ENCODE measurements at places on chromosomes 5 and 9.

- peak; percentile 53 for DNase-seq
Observed at GRCh38 chr5:115262011-115262320, 711 bp downstream of the PGGT1B start.

DNA sequence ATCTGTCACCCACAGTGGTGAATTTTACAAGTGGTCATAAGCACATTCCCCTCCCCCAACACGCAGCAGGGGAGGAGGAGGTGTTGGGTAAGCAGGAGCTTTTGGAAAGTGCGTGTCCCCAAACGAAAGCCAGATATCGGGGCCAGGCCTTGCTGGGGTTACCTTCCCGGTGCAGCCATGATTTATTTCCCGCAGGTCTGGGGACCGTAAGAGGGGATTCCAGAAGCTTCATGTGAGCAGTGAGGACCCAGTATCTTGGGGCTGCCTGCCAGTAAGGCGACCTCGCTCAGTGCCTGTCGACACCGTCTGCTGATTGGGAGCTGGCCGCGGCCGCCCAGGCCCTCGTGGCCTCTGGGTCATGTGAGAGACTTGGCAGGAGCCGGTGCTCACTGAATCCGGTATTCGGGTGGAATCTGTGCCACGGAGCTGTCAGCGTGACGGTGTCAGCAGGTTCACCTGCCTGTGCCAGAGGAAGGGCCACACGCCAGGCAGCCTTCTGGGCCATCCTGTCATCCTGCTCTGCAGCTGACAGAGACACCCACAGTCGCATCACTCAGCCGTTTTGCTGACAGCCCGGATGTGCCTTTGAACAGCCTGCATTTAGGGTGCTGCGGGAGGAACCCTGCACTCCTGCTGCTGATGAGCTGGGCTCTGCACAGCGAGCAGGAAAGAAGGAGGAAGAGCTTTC, 37.3 kb downstream of the SEC61B start:
- no peak for DNase-seq

- DNase-seq: no peak
Observed at GRCh38 chr5:67696446-67696845, 499.8 kb upstream of the CD180 start.

- no peak for DNase-seq
Observed at GRCh38 chr5:76204713-76205112, 121.5 kb downstream of the SV2C start.

DNA sequence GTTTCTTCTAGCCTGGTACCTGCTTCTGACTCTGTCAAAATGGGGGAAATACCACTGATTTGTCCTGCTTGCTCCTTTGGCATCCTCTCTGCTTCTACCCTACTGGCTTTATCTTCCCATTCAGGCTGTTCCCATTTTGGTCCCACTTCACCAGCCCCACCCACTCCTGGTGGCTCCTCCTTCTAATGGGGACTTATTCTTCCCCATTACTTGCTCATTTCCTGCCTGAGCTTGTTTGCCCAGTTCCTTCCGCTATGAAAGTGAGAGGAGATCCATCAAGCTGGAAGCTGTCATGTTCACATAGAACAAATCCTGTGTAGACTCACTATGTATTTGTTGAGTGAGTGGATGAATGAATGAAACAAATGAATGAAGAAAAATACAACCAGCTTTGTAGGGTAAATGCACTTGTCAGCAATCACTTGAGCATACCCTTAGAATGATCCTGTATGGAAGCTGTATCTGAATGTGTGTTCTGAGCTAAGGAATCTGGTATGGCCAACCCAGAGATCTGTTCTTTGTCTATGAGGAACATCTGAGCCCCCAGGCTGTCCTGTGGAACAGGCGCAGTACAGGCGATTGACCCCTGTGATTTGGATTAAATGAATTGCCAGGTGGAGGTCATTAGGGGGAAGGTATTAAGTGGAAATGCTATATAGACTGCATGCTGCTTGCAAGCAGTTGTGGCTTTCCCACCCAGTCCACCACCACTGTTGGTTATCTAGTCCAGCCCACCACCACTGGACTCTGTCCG, 89.5 kb downstream of the APBA1 start:
- DNase-seq: peak; percentile 47

- DNase-seq: no peak
Observed at GRCh38 chr5:96530901-96531300, 97.9 kb upstream of the PCSK1 start.

GRCh38 chr5:179786861-179787260, 6.9 kb upstream of the LTC4S start:
- DNase-seq: no peak

GRCh38 chr9:108463932-108464606, 391.7 kb downstream of the ACTL7B start:
- no peak for DNase-seq

DNA sequence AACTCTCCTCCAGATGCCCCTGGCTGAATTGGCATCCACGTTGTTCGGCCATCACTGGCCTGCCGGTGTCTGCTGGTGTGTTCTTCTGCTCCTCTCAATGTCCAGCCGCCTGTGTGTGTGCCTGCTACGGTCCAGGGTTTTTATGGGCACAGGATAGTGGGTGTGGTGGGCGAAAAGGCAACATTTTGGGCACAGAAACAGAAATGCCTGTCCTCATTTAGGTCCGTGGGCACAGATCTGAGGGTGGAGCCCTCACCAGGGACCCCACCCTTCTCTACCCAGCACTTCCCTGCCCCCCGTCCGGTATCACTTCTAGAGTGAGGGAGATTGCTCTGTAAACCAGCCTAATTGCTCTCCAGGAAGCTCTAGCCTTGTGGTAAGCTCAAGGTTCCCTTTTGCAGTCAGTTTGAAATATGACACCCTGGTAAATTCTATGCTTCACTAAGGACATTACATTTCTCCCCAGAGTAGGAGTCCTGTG, 410.1 kb downstream of the MAT2B start:
- peak; percentile 99 for DNase-seq

DNA sequence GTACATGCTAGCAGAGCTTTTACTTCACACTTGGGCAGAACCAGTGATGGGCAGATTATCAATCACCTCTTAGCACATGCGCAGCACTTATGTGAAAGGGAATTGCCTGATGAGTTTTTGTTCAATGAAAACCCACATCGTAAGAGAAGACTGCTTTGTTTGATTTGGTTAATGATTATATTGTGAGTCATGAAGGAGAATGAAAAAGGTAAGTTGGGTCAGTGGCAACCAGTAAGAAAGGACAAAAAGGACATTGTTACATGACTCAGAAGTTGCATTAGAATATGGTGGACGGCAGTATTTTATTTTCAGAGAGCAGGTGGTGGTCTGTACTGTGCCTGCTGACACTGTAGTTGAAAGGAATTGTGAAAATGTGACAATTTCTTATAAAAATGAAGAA, 127.4 kb downstream of the AOPEP start:
- DNase-seq: no peak

DNA sequence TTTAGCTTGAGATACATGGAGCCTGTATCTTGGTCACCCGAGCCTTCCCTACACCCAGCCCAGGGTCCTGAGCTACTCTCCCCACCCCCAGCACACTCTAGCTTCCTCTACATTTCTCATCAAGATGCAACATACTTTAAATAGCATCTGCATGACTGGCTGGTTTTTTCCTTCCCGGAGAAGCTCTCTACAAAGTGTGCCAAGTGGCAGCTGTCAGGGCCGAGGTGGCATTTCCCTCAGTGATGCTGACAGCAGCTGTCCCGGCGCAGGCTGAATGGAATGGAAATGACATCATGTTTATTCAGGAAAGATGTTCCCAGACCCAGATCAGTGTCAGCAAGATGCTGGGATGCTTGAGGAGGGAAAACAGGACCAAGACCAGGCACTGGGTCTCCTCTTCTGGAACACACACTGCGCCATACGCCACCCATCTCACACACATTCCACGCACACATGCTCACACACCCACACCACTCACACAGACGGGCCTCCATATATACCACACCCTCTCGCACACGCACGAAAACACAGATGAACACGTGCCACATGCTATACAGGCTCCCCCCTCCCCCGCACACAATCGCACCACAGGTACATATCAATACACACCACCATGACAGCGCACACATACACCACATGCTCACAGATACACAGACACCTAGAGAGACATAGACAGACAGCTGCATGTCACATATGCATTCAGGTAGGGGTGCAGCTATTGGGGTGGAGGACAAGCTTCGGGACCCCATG, 67.8 kb downstream of the LHX2 start:
- no peak for DNase-seq

GRCh38 chr5:998246-999031, 10.2 kb upstream of the NKD2 start:
- no peak for DNase-seq

- no peak for DNase-seq
Observed at GRCh38 chr5:33685873-33686755, 205.7 kb downstream of the ADAMTS12 start.

DNA sequence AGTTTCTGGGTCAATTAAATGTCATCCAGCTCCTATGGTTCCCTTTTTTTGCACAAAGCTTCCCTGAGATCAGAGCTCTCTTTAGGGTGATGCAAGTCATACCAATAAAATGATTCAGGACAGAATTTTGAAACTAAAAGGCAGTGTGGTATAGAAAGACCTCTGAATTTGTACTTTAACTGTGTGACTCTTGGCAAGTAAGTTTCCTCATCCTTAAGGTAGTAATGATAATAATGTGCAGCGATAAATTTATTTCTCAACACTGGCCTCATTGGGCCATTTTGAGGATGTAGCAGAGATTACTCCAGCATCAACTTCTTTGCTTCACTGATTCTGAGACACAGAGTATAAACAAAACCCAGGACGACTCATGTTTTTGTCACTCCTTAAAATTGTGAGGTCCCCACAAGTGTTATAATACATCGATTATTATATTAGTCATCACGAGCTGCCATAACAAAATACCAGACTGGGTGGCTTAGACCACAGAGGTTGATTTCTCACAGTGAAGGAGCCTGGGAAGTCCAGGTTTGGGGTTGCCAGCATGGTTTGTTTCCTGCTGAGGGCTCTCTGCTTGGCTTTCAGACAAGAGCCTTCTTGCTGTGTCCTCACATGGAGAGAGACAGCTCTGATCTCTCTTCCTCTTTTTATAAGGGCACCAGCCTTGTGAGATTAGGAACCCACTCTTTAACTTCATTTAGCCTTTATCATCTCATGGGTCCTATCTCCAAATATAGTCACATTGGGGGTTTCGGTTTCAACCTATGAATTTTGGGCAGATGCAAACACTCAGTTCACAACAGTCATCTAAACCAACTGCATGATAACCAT, 293.0 kb downstream of the ZNF608 start:
- no peak for DNase-seq

- DNase-seq: no peak
Observed at GRCh38 chr5:176995896-176996767, 10.4 kb downstream of the UIMC1 start.

GRCh38 chr5:167945542-167946384, 345.7 kb upstream of the WWC1 start:
- DNase-seq: no peak

- no peak for DNase-seq
Observed at GRCh38 chr5:50595199-50595598, 71.2 kb upstream of the PARP8 start.

- no peak for DNase-seq
Observed at GRCh38 chr9:6968271-6968670, 210.5 kb downstream of the KDM4C start.

- no peak for DNase-seq
Observed at GRCh38 chr5:34627794-34628193, 28.3 kb upstream of the RAI14 start.

- DNase-seq: peak; percentile 88
Observed at GRCh38 chr5:34496701-34497469, 159.2 kb upstream of the RAI14 start.

DNA sequence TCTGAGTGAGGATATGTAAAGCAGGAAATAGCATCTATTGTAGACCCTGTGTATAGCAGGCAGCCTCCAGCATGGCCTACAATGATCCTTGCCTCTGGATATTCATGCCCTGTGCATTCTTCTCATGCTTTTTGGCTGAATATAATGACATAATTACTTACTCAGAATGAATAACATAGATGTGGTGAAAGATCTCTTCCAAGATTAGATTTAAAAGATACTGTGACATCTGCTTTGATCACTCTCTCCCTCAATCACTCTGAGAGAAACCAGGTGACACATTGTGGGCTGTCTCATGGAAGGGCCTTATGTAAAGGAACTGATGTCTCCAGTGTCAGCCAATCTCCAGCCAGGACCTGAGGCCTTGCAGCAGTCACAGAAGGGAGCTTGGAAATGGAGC, 376.7 kb downstream of the DNAH5 start:
- DNase-seq: no peak

DNA sequence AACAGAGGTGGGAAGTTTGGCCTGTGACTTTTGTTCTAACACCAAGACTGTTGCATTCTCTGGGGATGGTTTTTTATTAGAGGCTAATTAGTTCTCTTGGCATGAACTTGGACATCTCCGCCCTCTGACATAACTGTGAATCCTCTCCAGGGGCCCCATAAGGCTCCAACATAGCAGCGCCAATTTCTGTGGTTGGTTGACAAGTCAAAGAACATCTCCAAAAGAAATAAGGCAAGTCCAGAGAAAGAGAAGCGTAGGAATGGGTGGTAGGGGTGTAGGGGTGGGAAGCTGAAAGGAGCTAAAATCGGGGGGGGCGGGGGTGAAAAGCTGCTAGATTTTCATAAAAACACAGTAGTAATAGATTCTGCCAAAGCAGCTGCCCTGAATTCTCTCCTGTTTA, 81.0 kb upstream of the DAB2 start:
- DNase-seq: no peak

DNA sequence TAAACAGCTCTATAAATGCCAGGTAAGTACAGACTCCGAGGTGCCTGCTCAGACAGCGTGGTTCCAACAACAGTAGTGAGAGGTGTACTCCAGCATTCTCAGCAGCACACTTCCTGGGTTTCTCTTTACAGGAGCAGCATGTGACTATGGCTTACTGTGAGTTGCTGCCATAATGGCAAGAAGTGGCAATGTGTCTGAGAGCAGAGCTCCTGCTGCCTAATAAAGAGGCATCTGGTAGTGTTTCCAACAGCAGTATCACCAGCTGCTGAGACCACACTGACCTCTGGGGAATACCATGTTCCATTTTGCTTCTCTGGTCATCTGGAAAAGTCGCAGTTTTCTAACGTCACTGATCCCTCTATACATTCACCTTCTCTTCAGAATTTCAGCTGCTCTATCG, 398.2 kb downstream of the SLCO4C1 start:
- peak; percentile 97 for DNase-seq

- DNase-seq: no peak
Observed at GRCh38 chr5:75130818-75131349, 78.5 kb upstream of the GCNT4 start.

GRCh38 chr9:126036881-126037291, 289.7 kb downstream of the PBX3 start:
- DNase-seq: no peak

DNA sequence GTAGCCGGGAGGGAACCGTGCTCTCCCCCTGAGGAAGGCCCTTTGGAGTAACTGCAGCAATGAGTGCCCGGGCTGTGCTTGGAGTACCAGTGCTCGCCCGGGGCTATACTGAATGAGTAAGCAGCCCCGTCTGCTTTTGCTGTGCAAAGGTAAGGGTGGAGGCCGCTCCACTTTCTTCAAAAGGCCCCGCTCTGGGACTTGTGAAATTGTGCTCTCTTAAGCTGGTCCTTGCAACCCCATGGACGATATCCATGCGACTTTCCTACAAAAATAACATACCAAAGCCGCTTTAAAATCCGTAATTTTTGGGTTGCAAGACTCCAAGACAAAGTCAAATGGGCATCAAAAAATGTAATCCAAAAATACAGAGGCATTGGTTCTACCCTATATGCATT, 578 bp upstream of the TNFAIP8 start:
- DNase-seq: peak; percentile 60

GRCh38 chr5:63686181-63686580, 276.1 kb downstream of the HTR1A start:
- no peak for DNase-seq

Data from NCI-H69 (cell line).